Fibroblast of pulmonary artery (primary cell): ENCODE measurements at places on chromosomes 7 and 10.

- no peak for DNase-seq
Measured at GRCh38 chr10:61346796-61347413, 106.3 kb downstream of the TMEM26 start.

GRCh38 chr7:120259386-120259785 is 13.6 kb upstream of the KCND2 start:
- peak; percentile 41 for DNase-seq

GRCh38 chr10:92914478-92915325 is 66.4 kb downstream of the EXOC6 start:
- peak; percentile 55 for DNase-seq

DNA sequence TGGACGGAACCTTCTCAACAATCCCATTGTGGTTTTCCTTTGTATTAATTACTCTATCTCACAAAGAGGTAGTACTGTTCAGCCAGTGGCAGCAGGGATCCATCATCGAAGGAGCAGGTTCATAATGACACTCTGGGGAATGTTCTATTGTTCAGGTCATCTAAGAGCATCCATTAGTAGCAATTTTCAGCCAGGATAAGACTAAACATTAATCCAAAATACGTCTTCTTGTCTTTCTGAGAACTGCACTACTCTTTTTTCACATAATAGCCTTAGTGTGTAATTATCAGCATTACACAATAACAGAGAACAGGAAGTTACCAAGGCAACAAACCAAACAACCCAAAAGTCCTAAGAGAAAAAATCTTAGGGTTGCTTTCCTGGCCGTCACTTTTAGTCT is 259.5 kb upstream of the VWC2 start:
- no peak for DNase-seq

DNA sequence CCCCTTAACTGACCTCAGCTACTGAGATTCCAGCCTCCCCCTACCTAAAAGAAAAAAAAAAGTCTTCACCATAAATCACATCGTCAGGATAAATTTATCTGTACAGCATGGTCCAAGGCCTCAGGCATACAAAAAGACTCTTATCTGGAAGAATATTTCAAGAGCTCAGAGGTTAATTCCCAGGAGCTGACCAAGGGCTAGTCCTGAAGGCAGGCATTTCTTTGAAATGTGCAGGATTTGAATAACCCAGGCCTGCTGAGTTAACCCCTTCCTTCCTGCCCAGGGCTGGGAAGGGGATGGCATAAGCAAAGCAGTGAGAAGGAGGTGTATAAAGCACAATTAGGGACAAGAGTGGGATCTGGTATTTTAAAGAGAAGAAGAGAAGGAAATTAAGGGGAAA is 111.2 kb downstream of the RNLS start:
- no peak for DNase-seq

- no peak for DNase-seq
Measured at GRCh38 chr7:25770235-25770634, 381.8 kb upstream of the NFE2L3 start.

DNA sequence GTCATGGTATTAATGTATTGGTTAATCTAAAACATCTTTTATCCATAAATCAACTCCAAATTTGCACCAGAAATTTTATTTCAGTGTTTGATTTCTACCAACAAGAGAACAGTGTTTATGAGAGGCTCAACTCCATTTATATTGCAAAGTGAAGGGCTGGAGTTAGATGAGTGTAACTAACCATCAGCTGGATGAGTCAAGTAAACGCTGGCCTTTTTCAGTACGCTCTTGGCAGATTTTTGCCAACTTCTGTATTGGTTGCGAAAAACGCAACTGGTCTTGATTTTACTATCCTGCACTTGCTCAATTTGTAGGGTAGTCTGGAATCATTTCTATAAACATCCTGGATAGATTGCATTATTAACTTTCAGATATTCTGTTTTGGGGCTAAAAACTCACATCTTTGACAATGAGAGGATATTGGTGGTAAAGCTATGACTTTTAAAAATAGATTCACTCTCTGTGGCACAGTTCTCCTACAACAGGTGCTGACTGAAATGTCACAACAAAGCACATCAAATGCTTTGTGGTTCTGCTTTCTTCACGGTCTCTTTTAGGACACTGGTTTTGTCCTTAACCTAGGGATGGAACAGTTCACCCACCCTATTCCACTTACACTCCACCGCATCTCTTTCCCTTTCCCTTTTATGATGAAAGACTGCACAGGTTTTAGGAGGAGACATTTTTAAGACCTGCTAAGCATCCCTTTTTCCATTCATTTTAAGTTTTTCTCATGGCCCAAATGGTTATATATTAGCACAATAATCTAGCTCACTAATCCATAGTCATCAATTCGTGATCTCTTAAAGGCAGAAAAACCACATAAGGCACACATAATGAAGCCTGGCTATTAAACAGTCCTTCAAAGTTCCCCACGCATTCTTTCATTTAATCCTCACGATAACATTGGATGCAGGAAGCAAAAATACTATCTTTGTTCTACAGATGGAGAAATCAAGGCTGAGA is 12.8 kb downstream of the CACNA2D1 start:
- peak; percentile 23 for DNase-seq

GRCh38 chr10:61832866-61833481 is 68.5 kb upstream of the ARID5B start:
- DNase-seq = peak; percentile 84

DNA sequence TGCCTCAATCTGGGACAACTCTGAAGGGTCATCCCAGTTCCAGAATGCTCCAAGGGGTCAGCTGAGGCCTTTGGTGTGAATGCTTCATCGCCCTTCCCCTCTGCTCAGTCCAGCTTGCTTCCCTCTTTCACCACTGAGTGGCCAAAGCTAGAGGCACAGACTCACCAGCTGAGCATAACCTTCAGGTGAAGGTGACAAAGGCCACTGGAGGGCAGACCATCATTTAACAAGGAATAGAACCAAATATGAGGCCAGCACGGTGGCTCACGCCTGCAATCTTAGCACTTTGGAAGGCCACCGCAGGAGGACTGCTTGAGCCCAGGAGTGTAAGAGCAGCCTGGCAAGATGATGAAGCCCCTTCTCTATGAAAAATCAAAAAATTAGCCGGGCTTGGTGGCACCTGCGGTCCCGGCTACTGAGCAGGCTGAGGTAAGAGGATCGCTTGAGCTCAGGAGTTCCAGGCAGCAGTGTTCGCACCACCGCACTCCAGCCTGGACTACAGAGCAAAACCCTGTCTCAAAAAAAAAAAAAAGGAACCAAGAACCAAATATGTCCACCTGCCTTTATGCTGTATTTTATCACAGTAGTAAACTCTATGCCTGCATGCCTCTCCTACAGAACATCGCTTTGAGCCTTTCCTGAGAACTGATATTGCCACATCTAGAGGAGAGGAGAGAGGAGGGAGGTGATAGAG is 13.4 kb downstream of the PRKAG2 start:
- no peak for DNase-seq

DNA sequence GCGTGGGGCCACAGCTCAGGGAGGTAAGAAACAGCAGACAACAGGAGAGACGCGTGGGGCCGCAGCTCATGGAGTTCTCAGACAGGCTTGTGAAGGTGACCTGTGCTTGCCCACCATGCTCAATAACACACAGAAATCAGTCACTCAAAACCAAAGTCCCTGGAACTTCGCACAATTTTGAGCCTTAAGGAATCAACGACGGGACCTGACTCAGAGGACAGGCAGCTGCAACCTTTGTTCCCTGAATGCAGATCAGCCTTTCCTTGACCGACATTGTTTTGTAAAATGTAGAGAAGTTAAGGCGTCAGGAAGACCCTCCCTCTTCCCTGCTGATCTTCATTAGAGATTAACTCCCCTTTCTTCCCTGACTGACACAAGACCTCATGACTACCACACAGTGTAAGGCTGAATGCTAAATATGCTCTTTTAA is 8.5 kb upstream of the KNDC1 start:
- DNase-seq = no peak

GRCh38 chr10:14153570-14154055 is 177.1 kb downstream of the FRMD4A start:
- peak; percentile 8 for DNase-seq

DNA sequence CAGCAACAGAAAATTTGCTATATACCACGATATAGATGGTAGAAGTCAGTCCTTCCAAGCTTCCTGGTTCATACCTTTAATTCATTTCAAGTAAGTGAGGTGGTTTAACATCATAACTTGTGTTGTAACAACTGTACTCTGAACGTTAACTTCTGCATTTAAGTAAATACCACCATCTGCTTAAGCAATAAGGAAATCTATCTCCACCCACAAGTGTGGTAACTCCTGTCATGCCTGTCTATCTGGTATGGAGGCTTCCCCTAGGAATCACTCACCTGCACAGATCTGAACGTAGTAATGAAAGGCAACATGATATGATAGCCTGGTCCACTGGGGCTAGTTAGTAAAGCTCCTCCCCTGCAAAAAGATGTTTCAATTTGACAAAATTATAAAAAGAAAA is 2.3 kb downstream of the ERLIN1 start:
- peak; percentile 13 for DNase-seq

DNA sequence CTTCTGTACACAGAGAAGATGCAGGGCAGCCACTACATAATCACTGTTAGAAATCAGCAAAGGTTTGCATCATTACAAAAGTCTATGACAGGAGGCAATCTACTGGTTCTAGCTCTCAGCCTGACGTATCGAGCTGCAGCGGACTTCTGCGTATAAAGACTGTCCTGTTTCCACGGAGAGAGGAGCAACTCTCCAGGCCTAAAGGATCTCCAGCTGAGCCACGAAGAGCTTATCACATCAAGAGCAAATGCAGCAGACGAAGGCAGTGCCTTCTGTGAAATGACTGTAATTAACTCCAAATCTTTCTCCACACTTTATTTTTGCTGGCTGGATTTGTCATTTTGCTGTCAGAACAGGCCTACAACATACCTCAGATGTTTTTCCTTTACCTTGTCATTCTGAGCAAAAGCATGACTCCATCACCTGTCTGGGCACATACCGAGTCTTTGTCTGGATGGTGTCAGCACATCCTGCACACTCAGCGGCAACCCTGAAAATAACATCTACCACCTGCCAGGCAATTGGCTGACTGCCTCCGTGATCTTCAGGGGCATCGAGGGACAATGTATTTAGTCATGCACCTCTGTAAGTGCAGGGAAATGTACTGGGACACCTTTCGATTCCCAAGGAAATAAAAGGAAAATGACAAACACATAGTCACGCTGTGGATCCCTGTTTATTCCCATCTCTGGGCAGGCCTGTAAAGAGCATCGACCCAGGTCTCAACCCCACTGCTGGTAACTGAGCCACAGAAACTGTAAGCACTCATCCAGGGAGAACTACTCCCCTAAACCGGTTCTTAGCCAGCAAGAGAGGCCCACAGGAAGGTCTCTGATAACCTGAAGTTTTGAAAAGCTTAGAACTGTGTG is 26.3 kb upstream of the SH3PXD2A start:
- DNase-seq = no peak

DNA sequence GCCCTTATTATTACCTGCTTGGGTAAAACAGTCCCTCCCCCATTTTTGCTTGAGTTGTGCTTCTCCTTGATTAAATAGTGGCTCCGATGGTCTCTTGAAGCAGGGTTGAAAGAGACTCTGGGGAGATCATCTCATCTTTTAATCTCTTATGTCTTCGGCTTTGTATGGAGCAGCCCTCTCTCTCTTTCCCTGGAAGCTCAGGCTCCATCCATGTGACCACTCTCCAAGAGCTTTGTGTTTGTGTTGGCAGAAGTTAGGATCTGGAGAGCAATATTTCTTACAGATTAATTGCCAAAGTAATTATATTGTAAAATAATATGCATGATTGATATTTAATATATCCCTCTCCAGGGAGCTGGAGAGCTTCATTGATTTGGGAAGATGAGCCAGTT is 76.9 kb downstream of the LRRC4 start:
- DNase-seq = no peak

- peak; percentile 8 for DNase-seq
Measured at GRCh38 chr10:99698504-99699080, 33.3 kb downstream of the COX15 start.

- DNase-seq = no peak
Measured at GRCh38 chr7:96855139-96855538, 145.5 kb upstream of the SEM1 start.

DNA sequence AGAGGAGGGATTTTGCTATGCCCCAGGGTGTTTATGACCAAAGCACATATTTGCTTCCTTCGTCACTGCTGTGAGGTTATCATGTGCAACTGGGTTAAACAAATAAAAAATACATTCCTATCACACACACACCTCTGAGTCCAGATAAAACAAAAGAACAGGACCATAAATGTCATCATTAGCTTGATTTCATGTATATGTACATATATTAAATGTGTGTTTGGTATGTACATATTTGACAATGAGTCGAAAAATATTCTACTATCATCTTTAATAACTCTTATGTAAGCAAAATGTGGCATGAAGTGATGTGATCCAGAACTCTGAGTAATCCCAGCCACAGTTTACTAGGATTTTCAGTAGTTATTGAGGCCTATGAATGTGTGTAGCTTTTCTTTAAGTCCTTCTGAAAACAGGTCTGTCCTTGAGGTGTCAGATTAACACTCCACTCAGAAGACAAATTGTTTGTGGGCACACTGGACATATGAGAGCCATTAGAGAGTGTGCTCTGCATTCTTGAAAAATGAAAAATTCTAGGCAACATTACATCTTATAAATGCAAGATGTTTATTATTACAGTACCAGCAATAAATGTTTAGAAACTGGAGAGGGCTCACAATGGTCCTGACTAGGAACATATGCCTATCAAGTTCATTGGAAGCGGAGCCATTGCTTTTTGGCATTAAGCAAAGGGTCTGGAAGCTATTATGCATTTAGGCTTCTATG is 335.1 kb upstream of the SEMA3A start:
- peak; percentile 77 for DNase-seq

GRCh38 chr7:75969182-75969581 is 25.2 kb downstream of the TMEM120A start:
- no peak for DNase-seq

DNA sequence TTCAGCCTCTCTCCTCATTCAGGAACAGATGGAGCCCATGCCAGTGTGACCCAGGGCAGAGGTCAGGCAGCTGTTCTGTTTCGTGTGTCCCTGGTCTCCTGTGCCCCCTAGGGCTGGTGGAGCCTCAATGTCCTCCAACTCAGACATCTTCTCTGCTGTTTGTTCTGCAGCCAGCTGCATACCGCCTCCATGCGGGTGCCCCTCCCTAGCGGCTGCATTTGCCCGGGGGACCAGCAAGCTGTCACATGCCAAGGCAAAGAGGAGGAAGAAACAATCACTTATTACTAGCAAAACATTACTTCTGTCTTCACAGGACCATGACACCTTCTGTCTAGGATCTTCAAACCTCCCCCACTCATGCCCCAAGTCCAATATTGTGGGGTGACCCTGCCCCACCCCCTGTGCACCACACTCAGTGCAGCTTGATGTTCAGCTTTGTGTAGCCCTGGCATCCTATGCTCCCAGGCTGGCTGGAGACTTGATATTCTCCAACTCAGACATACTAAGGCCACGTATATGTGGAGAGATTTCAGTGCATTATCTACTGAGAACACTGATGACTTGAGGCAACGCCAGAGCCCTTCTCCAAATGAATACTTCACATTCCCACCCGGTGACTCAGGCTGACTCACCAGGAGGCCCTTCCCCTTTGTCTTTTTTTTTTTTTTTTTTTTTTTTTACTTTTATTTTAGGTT is 188.9 kb downstream of the SKIDA1 start:
- peak; percentile 97 for DNase-seq

- DNase-seq = no peak
Measured at GRCh38 chr10:79304479-79305087, 42.7 kb upstream of the PPIF start.
